ENCODE measurements at places on chromosomes 1 and 21.
A peak's percentile ranks its signal among the peaks of the same experiment; 100 is the strongest.

- DNase-seq = no peak
Measured at GRCh38 chr1:9842073-9842711, 18.4 kb upstream of the CLSTN1 start.

- DNase-seq = no peak
Measured at GRCh38 chr1:180560868-180561600, 2.3 kb downstream of the OVAAL start.

DNA sequence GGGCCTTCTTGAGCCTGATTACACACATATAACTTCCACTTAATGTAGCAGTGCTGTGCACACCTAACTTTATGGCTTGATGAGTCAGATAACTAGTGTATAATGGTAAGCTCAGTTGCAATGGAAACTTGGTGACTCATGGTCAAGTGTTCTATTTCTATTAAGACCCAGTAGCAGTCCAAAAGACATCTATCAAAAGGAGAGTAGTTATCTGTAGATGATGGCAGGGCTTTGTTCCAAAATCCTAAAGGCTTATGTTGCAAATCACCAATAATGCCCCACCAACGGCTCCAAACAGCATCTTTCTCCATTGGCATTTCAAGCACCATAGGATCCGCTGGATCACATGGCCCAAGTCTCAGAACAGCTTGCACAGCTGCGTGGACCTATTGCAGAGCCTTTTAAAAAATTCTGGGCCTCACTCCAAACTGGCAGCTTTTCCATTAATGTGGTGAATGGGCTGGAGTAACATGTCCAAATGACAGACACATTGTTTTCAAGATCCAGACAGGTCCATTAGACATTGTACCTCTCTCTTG is 566.8 kb upstream of the USP24 start:
- DNase-seq = no peak

DNA sequence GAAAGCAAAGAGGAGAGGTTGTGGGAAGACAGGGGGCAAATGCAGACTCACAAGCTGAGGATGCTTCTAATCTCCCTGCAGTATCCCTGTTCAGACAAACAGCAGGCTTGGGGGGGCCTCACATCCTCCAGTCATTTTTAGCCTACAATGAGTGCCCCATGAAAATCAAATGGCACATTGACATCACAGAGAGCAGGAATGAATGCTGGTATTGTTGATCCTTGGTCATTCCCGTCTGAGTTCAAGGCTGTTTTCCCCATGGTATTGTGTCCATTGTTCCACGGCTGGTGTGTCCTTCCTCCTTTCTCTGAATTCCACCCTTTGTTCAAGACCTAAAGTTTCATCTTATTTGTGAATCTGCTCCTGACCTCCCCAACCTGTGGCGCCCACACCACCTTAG is 545.6 kb downstream of the AJAP1 start:
- no peak for DNase-seq

DNA sequence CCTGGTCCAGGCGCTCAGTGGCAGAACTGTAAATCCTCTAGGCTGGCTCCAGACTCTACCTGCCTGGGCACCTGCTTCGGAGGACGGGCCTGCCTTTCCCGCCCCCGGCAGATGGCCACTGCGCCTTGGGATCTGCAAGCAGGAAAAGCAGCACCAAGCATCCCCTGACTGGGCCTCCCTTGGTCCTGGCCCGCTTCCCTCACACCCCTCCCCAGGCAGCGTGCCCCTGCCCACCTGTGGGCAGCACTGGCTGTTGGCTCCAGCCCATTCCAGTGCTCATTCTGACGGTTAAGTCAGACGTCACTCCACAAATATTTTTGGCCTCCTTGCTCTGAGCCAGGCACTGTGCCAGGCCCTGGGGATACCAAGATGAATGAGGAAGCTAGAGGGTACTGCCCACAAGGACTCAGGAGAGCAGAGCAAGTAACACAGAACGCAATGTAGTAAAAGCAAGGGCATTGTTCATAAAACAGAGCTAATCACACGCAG is 22.0 kb upstream of the BLACAT1 start:
- no peak for DNase-seq

- no peak for DNase-seq
Measured at GRCh38 chr21:44871576-44872269, 1.8 kb downstream of the PTTG1IP start.

GRCh38 chr1:151011154-151011850 is 3.1 kb downstream of the PRUNE1 start:
- DNase-seq = no peak

DNA sequence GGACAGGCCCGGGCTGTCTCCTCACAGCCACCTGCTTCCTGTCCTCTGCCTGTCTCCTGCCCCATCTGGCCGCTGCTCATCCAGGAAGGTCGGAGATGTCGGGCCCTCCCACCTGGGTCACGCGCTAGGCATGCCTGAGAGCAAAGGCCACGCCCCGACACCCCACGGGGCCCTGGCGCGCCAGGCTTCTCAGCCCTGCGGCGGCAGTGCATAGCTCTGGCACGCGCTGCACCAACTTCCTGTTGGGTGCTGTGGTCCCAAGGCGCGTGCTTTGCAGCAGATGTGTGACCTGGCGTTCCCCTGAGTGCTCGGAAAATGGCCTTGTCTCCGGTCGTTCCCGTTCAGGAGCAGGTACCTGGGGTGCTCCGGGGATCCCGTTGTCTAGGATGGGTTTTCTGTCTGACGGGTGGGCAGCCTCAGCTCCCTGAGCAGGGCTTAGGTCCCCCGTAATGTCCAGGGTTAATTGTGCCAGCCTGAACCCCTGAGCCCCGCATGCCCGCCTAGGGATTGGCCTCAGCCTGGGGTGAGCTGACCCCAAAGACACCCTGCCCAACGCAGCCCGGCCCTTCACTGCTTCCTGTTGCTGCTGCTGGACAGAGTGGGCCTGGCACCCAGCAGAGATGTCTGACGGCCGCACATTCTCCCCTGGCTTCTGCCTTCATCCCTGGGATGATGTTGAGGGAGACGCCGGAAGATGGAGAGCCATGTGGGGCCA is 19.4 kb upstream of the KCNAB2 start:
- DNase-seq = peak; percentile 94

- DNase-seq = peak; percentile 71
Measured at GRCh38 chr1:11693024-11693590, 1.6 kb downstream of the DRAXIN start.

DNA sequence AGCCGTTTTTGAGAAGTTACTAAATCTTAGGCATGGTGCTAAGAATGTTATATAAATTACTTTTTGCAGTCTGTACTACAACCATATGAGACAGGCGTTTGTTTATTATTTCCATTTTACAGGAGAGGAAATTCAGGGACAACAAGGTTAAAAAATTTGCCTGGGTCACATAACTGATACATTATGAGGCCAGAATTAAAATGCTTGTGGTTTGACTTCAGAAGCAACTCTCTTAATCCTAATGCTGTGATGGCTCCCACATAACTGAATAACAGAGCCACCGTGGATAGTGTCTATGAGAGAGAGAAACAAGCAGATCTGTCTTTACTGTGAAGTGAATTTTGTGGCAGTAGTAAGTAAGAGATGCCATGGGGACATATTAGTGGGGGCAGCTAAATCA is 184.9 kb downstream of the NCAM2 start:
- DNase-seq = no peak

- DNase-seq = no peak
Measured at GRCh38 chr1:47935856-47936255, 61.3 kb downstream of the TRABD2B start.

DNA sequence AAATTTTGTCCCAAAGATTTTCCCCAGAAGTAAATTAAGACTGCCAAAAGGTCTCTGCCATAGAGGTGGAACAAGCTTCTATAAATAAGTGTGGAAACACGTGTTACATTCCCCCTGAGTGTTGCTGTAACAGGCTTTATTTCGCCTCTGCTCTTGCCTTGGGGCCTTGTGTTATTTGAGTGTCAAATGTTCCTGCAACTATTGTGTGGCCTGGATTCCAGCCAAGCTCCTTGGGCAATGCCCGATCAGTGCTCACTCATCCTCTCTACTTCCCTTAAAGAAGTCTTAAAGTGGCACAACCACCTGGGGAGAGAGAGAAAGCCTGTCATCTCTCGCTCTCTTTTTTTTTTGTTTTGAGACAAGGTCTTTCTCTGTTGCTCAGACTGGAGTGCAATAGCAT is 156.7 kb downstream of the NR5A2 start:
- peak; percentile 45 for DNase-seq

- DNase-seq = no peak
Measured at GRCh38 chr1:68379085-68379478, 70.7 kb downstream of the RPE65 start.

- DNase-seq = no peak
Measured at GRCh38 chr1:214678386-214678785, 75.4 kb downstream of the CENPF start.

DNA sequence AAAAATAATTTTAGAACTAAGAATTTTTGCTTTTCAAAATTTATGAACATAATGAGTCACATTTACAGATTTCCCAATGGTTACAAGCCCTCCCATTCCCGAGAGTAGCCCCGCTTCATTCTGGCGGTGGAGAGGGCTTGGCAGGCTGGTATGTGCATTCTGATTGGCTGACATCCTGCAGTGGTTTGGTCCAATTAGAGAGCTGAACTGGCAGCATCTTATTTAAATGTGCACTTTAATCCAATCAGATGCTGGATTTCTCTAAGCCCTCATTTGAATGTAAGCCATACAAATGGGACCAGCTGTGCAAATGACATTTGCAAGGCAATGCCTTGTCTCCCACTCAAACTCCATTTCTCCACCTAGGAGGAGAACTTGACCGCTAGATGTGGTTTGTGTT is 18.0 kb upstream of the TRIM17 start:
- DNase-seq = no peak

DNA sequence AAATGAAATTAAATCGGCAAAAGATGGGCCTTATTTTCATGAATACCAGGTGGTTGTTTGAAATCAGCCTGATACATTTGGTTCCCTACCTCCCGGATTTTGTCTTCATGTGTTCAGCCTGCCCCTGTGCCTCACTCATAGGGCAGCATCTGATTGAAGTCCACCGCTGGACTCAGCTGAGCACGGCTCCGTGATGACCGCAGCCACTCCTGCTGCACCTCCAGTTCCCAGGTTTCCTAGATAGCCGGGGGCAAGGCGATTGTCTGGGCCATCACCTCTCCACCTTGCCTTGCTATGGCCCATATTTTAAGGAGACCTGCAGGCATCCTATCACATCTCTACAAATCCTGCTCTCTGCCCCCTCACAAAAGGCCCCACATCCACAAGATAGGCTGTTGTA is 563.8 kb downstream of the NUF2 start:
- no peak for DNase-seq

GRCh38 chr1:222828939-222829338 is 14.1 kb downstream of the DISP1 start:
- no peak for DNase-seq

- DNase-seq = no peak
Measured at GRCh38 chr1:217919683-217920388, 288.7 kb downstream of the SPATA17 start.

GRCh38 chr1:7298145-7298544 is 473.0 kb upstream of the VAMP3 start:
- DNase-seq = no peak

DNA sequence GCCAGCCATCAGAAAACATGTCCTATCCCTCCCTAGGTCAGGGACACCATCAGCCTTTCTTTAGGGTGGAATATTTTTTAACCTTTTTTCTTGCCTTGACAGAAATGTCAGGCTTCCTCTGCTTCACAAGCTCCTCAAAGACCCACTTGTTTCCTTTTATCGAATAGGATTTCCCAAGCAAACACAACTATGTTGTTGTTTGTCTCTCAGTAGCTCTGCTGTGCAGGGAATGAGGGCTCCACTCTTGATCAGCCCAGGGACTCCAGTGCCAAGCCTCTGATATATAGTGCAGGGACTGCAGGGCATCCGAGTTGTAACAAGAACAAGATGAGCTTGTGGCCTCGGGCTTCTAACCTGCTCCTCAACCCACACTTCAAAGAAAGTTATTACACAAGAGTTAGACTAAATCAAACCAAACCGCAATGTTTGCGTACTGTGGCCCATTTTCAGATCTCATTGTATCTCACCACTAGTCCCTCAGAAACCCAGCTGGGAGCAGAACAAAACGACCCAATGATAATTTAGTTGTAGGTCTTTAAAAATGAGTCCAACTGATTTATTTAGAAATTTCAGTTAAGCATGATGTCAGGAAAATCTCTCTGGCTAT is 108.1 kb downstream of the ATG4C start:
- DNase-seq = no peak

GRCh38 chr1:14987829-14988603 is 165.5 kb upstream of the TMEM51 start:
- no peak for DNase-seq

- DNase-seq = no peak
Measured at GRCh38 chr1:30741239-30741894, 16.2 kb downstream of the LAPTM5 start.

- no peak for DNase-seq
Measured at GRCh38 chr1:116330342-116330652, 42.7 kb upstream of the ATP1A1 start.

DNA sequence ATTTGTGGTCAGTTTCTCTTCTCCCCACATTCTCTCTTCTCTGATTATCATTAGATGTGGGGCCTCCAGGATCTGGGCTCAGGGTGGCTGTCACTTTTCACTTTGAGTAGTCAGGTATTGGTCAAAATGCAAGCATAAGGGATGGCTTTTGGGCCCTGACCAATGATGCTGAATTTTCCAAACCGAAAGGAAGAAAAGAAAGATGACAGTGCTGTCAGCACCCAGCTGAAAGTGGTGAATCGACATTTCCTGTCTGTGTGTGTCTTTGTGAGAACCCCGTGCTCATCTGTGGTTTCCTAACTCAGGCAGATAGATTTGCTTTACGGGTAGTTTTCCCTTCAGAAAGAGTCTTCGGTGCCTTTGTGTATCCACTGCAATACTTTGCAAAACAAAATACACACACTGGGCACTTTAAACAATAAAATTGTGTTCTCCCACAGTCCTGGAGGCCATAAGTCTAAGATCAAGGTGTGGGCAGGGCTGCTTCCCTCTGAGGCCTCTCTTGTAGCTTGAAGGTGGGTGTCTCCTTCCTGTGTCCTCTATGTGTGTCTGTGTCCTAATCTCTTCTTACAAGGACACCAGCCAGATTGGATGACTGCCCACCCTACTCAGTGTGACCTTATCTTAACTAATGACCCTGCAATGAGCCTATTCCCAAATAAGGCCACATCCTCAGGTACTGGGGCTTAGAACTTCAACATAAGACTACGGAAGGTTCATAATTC is 274.8 kb upstream of the AJAP1 start:
- DNase-seq = no peak

DNA sequence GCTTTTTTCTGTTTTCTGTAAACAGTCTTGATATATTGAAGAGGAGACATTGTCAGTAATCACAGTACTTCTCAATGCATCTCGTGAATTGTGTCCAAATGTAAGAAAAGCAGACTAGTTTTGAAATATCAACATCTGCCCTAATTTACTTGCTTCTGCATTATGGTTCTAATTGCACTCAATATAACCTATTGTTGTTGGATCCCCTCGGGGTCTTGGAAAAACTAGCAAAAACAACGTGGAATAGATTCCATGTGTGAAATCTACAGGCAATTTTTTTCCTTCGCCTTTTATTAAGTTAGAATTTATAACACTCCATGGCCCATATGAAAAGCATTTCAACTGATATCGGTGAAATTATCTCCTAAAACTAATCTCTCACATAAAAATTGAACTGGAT is 236.5 kb downstream of the TTLL7 start:
- no peak for DNase-seq

DNA sequence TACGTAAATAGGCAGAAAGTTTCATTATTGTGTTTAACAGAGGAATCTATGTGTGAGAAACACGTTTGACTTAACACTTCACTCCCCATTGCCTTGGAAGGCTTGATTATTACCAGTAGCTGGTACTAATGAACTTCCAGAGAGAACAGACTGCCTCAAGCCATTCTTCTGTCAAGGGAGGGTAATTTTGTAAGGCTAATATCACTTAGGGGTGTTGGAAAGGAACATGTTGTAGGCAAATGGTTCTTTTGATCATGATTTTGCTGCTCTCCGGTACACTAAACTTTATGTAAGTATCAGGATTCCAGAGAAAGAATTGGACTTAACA is 1.8 kb downstream of the LAMC1 start:
- no peak for DNase-seq

All from bone marrow (tissue), 2 donors.